ENCODE measurements at places on chromosomes 2 and 18.

GRCh38 chr18:5853253-5853652 is 42.1 kb downstream of the TMEM200C start:
- no peak for DNase-seq

GRCh38 chr2:96353606-96354101 is 18.1 kb downstream of the NCAPH start:
- DNase-seq, result no peak

DNA sequence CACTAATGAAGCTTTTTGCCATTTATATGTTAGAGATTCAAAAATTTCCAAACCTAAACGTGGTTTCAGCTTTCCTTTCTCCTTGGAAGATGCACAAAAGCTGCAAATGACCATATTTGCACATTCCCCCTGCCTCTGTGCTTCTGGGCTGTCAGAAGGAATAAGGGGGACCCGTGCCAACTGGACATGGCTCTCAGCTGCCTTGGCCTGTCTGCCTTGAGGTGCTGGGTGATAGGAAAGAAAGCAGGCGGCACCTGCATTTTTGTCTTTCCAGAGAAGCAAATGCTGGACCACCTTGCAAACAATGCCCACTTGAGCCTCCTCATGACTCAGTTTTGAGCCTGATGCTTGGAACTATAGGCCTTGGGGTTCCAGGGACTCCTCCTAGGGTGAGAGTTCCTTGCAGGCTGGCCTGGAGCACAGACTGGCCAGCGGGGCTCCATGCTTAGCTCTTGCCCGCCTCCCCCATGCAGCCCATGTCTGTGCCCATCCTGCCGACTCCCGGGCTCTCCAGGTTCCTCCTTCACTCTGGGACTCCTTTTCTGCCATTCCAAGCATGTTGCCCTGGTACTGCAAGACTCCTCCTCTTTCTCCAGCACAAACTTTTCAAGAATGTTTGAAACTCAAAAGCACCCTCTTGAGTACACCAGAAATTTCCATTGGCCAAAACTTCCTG is 109.0 kb upstream of the EPAS1 start:
- DNase-seq, result no peak

GRCh38 chr18:79754831-79755351 is 42.8 kb upstream of the KCNG2 start:
- DNase-seq, result no peak

DNA sequence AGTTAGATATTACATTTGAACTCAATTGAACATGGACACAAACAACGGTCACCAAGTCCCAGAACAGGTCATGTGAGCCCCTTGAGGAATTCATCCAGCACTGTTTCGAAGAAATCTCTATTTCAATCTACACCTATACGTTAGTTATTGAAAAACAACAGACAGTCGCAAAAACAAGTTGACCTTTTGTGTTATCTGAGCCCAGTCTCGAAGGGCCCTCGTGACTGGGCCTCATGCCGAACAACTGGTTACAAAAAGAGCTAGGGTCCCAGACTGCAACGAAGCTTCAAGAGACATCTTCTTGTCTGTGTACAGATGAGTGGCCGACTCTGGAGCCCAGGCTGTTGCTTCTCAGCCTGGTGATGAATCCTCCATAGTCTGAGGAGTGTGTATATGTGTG is 5.3 kb upstream of the DSG2 start:
- no peak for DNase-seq

DNA sequence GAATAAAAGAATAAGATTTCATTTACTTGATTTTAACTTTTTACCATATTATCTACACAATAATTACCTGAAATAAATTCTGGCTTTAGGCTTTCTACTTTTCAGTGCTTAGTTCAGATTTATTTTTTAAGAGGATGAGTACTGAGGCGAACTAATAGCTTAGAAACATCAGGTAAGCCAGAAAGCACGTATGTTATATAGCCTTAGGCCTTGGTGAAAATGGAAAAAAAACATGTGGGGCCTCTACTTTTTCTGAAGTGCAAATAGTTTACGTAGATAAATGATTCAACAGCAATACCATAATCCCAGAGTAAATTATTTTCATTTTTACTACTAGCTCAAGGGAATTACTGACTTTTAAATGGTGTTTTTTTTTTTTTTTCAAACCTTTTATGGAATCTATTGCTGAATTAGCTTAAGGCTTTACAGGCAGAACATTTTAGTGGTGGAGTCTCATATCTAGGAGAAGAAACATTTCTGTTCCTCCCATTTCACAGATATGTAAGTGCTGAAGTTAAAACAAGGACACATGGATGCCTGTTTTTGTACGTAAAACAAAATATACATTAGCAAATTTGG is 6.2 kb downstream of the CPS1 start:
- no peak for DNase-seq

- peak; percentile 36 for DNase-seq
Measured at GRCh38 chr2:71935262-71935848, 212.3 kb downstream of the CYP26B1 start.

DNA sequence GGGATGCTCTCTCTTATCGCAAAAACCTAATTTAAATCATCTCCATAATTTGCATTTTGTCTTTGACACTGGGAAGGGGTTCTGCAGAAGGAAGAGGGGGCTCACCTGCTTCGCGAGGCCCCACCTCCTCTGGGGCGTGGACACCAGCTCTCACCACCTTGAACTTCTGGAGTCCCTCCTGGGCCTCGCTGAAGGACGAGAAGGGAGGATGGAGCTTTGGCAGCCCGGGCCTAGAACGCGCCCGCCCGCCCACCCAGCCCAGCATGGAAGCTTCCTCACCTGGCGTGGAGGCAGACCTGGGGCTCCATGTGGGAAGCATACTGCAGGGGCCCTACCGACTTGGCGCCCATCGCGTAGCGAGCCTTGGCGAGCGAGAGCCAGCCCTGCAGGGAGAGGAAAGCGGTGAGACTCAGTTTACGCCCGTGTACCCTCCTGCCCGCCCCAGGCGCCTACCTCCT is 1.1 kb upstream of the IMP4 start:
- no peak for DNase-seq
